ENCODE measurements at places on chromosomes 12 and 14.
A peak's percentile ranks its signal among the peaks of the same experiment; 100 is the strongest.

DNA sequence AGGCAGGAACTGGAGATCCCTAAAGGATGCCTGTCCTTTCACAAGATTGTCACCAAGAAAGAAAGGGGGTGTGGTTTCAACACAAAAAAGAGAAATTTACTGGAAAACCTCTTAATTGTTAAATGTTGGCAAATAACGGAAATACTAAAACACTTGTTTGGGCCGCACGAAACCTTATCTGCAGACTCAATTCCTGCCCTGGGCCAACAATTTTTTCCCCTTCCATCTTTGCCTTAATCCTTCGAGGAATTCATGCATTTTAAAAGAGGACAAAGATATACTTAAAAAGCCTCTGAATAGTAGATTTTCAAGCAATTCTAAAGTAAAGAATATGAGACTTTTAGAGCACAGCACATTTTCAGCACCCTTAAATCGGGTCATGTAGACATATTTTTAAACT, 366.2 kb downstream of the DUSP6 start:
- DNase-seq = no peak

GRCh38 chr14:52055167-52055566, 13.7 kb downstream of the NID2 start:
- peak; percentile 53 for DNase-seq

GRCh38 chr12:132218527-132218875, 74.2 kb downstream of the NOC4L start:
- DNase-seq = no peak

DNA sequence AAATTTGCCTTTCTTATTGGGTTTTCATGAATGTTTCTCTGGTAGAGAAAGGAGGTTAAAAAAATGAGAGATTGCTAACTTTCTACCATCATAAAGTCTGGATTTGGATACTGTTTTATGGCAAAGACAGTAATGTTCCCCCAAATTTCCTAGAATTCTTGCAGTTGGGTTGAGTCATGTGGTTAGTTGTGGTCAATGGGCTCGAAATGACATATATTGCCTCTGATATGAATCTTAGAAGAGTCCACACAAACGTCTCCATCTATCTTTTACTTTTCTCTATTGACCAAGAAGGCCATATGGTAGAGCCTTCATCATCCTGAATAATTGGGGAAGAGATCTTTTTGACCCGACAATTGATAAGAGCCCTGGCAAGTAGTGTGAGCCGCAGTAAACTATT, 119.5 kb upstream of the PMCH start:
- no peak for DNase-seq

GRCh38 chr12:124687917-124688316, 120.5 kb upstream of the NCOR2 start:
- no peak for DNase-seq

DNA sequence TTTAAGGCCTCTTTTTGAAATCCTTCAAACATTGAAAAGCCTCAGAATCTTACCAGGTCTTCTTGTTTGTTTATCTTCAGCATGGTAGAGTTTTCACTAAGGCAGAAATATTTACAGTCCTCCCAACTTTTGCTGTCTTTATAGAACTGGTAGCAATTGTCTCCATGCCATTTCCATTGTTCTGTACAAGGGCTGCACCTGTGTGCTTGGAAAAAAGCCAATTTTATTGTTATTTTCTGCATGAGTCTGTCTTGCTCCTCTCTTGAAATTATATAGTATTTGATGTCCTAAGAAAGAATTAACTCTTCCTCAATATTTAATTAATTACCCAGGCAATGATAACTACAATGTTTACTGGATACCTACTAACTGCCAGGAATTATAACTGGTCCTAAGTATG, 23.3 kb downstream of the CLEC1A start:
- no peak for DNase-seq

- DNase-seq = no peak
Measured at GRCh38 chr14:55238019-55238680, 33.1 kb upstream of the FBXO34 start.

DNA sequence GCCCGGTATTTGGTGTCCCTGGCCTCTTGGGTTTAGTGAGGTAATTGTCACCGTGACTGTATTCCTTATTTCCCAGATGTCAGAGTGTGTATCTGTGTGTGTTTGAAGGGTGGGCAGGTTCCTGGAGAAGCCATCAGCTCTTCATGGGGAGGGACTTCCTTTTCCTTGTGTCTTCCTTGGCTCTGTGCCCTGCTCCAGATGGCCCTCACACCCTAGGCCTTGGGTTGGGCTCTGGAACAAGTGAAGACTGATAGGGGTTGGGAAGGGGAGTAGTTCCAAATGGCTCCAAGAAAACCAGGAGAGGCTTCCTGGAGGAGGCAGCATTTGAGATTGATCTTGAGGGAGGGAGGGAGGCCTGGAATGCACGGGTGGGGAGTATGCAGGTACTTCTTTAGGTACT, 43.8 kb upstream of the PRIMA1 start:
- DNase-seq = no peak

GRCh38 chr14:53356361-53357150, 203.4 kb upstream of the DDHD1 start:
- DNase-seq = peak; percentile 29

GRCh38 chr12:38776647-38777046, 128.7 kb downstream of the CPNE8 start:
- DNase-seq = no peak

DNA sequence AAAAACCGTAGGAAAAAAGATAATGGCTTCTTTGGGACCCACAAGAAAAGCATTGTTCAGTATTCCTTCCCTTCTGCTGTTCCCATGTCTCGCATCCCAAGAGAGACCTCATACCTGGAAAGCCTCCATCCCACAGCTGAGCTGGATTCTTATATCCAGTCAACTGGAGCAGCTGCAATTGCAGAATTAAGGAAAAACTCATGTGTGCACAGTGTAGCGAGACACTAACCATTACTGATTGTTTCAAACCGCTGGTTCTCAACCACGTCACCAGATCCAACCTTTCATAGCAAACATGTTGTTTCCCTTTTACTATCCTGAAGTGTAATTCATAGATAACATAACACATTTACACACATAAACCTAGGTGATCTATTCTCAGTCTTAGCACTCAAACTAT, 5.5 kb upstream of the RNASE10 start:
- no peak for DNase-seq

DNA sequence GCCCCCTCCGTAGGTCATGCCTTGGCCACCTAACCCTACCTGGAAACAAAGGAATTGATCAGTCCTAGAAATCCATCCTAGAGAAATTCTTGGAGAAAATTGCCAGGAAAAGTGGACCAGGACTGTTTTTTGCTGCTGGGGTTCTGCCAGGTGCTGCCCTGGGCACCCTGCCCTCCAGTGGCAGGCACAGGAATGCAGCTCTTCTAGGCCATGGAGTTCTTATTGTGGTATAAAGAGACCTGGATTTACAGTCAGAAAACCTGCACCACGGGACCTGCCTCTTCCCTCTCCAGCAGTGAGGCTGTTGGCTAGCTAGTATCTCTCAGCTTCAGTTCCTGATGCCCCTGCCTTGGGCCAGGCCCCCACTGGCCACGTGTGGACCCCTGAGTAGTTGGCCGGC, 59.7 kb downstream of the SLC24A4 start:
- no peak for DNase-seq

GRCh38 chr12:71867131-71867530, 27.6 kb downstream of the TBC1D15 start:
- no peak for DNase-seq

DNA sequence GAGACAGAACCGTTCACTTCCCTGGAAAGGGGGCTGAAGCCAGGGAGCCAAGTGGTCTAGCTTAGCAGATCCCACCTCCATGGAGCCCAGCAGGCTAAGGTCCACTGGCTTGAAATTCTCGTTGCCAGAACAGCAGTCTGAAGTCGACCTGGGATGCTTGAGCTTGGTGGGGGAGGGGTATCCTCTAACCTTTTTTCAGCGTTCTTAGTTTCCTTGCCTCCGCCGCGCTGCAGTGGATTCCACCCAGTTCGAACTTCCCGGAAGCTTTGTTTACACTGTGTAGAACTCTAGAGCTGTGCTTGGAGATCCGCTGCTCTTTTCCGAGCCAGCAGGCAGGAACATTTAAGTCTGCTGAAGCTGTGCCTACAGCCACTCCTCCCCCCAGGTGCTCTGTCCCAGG, 45.2 kb upstream of the FKBP4 start:
- DNase-seq = no peak

GRCh38 chr12:11833174-11833895, 183.9 kb downstream of the ETV6 start:
- DNase-seq = no peak

GRCh38 chr12:22372277-22372837, 37.9 kb upstream of the ST8SIA1 start:
- DNase-seq = no peak

- no peak for DNase-seq
Measured at GRCh38 chr12:49808686-49809380, 19.4 kb downstream of the NCKAP5L start.

- no peak for DNase-seq
Measured at GRCh38 chr12:122878780-122879612, 16.9 kb downstream of the VPS37B start.

DNA sequence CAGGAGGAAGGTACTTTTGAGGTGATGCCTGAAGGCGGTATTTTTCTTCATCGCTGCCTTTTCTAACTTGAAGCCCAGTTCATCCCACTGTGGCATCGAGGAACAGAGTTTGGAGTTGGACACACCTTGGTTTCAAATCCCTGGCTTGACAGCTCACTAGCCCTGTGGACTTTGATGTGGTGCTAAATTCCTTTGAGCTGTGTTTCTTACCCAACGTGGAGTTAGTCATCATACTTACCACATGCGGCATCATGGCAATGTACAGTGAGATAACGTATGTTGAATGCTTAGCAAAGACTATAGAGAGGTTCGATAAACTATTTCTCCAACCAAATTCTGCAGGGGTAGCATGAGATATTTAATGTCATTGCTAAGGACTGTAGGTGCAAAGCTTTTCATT, 3.4 kb downstream of the PLEKHG3 start:
- peak; percentile 81 for DNase-seq

- DNase-seq = no peak
Measured at GRCh38 chr12:13046964-13047363, 2.8 kb downstream of the FAM234B start.

- DNase-seq = no peak
Measured at GRCh38 chr12:46560874-46561273, 188.3 kb upstream of the SLC38A2 start.

- peak; percentile 60 for DNase-seq
Measured at GRCh38 chr12:95767703-95768102, 22.9 kb downstream of the NTN4 start.

DNA sequence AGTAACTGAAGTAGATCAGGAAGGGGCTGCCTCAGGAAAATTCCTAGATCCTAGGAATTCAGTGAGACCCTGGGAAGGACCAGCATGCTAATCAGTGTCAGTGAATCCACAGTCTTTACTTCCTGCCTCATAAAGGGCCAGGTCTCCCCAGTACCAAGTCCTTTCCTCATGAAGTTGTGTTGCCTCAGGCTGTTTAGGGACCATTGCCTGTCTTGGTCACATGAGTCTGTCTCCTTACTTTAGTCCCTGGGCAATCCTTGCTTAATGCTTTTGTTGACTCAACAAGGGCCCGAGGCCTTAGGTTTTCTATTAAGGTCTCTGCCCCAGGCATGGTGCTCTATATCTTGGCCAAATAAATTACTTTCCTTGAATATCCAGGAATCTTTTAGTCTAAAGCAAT, 16.1 kb upstream of the ATF1 start:
- DNase-seq = no peak

DNA sequence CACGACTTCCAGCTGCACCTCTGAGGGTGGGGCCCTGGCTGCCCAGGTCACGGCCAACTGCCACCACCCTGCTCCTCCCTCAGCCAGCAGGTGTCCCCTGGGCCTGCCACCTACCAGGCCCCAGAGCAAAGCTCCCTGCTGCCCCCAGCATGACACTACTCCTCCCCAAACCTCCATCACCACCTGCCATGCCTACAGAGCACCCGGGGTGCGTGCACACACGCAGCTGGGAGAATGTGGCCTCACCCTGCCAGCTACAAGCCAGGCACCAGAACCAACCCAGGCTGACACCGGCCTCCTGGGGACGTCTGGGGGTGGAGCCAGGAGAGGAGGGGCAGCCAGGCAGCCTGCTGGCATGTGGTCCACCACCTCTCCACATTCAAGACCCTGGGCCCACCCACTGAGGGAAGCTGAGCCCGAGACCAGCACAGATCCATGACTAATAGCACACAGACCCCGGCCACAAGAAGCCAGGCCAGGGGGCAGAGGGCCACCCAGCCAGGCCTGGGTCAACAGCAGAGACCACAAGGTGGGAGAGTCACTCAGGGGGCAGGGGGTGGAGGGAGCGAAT, 3.4 kb downstream of the JAG2 start:
- no peak for DNase-seq

DNA sequence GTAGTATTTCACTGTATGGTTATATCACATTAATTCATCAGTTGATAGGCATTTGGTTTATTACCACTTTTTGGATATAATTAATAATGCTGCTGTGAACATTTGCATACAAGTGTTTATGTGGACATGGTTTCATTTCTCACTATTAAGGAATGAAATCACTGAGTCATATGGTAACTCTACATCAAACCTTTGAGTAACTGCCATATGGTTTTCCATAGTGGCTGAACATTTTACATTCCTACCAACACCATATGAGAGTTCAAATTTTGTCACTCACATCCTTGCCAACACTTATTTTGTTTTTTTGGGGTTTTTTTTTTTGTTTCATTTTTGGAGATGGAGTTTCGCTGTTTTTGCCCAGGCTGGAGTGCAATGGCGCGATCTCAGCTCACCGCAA, 30.2 kb upstream of the EAPP start:
- peak; percentile 25 for DNase-seq

GRCh38 chr12:98274430-98275130, 240.8 kb upstream of the TMPO start:
- no peak for DNase-seq

- no peak for DNase-seq
Measured at GRCh38 chr12:65403188-65403587, 124.7 kb downstream of the MSRB3 start.

GRCh38 chr14:67962215-67962644, 142.7 kb downstream of the RAD51B start:
- no peak for DNase-seq

GRCh38 chr14:92680781-92681650, 67.4 kb downstream of the LGMN start:
- peak; percentile 78 for DNase-seq

GRCh38 chr14:55190906-55191202, 531 bp downstream of the DLGAP5 start:
- no peak for DNase-seq

GRCh38 chr12:63078906-63079305, 72.1 kb downstream of the AVPR1A start:
- no peak for DNase-seq

- no peak for DNase-seq
Measured at GRCh38 chr14:94317259-94317658, 5.9 kb downstream of the SERPINA6 start.

- DNase-seq = no peak
Measured at GRCh38 chr12:113240395-113240794, 19.1 kb downstream of the TPCN1 start.

GRCh38 chr14:97268097-97268496, 470.9 kb downstream of the VRK1 start:
- no peak for DNase-seq

- no peak for DNase-seq
Measured at GRCh38 chr12:38501991-38502390, 185.4 kb downstream of the ALG10B start.

Measured in EL (cell line).